ENCODE measurements at places on chromosomes 2 and 18.

- no peak for DNase-seq
These were observed 48.5 kb upstream of the ASPRV1 start for GRCh38 chr2:70009762-70010575.

GRCh38 chr2:167794554-167795255 is 452.7 kb downstream of the STK39 start:
- no peak for DNase-seq

DNA sequence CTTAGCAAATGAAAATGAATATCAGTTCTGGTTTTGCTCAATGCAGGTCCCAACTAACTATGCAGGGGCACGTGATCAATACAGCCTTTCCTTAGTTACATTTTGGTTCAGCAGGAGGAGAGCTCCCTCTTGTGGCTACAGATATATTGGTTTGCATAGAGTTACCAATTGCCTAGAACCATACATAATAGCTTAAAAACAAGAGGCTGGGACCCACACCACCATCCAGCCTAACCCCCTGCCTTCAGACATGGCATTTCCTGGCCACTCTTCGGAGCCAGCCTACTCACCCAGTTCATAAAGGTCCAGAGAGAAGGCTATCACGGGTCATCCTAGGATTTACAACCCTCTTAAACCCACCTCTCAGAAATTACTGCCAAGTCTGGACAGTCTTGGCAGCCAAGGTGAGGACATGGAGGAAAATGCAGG is 10.5 kb downstream of the CCDC93 start:
- peak; percentile 46 for DNase-seq

- DNase-seq, result no peak
These were observed 14.3 kb downstream of the SULT1C4 start for GRCh38 chr2:108392029-108392428.

DNA sequence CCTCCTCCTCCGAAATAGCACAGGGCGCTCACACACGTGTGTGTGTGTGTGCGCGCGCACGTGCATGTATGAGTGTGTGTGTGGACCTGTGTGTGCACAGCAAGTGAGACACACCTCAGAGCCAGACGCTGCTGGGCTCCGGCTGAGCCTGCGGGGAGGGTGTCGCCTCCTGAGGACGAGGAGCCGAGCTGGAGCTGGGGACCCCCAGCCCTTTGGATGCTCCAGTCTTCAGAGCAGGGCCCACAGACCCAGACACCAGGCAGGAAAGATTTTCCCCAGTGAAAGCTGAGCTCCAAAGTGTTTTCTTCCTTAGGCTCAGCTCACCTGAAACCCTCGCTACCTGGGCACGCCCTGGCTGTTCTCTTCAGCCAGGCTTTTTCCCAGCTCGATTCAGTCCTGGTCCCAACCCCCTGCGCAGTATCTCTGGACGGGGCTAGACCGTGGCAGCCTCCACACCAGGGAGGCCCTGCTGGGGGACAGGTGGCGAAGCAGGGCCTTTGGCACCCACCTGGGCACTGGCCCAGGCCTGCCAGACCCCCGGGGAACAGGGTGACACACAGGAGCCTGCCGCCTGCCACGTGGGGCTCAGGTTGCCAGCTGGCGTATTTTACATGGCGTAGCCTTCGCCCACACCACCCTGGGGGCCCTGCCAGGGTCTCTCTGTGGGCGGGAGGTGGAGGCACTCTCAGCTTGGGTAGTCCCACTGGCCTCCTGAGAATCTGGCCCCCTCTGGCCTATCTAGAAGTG is 36.2 kb downstream of the PDIA6 start:
- peak; percentile 50 for DNase-seq

DNA sequence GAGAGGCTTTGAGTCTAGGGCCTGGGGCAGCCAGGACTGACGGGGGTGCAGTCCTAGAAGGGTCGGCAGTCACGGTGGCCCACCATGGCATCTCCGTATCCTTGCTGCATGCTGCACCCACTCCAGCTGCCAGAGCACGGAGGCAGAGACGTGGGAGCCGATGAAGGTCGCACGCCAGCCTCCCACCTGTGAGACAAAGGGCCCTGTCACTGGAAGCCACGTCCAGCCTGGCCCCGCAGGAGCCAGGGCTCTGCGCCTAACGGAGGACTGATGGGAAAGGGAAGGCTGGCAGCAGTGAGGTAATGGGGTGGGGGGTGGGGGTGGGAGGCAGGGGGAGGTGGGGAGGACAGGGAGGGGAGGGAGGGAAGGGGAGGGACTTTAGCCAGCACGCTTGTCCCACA is 21.9 kb downstream of the ITM2C start:
- DNase-seq, result no peak

DNA sequence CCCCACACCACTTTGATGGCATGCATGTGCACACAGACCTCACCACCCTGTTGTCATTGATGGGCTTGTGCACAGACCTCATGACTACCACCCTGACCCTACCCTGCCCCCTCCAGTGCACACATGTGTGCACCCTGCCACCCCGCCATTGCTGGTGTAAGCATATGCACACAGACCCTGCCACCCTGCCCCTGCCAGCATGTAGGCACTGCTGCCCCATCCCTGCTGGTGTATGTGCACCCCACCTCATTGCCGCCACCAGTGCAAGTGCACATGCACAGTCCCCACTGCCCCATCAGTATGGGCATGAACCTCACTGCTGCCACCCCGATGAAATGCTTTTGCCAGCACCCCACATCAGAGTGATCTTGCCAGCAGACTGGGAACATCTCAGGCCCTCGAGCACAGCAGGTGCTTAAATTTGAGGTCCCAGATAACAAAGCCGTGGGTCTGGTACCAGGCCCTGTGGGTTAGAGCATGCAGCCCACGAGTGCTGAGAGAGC is 169.4 kb downstream of the EHBP1 start:
- no peak for DNase-seq

DNA sequence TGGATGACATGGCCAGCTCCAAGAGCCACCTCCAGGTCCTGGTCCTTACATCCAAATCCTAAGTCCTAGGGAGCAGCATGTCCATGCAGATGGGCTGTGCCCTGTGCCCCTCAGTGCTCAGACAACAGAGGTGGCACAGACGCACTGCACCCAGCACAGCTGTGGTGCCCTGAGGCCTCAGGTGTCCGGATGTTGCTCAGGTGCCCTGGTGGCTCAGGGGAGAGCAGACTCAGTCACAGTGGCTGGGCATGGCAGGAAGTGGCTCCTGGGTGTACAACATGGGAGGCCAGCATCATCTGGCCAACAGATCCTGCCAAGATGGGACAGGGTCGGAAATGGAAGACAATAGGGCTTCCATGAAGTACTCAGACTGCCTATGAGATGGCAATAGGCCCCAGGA is 50.1 kb downstream of the TIMM21 start:
- no peak for DNase-seq

DNA sequence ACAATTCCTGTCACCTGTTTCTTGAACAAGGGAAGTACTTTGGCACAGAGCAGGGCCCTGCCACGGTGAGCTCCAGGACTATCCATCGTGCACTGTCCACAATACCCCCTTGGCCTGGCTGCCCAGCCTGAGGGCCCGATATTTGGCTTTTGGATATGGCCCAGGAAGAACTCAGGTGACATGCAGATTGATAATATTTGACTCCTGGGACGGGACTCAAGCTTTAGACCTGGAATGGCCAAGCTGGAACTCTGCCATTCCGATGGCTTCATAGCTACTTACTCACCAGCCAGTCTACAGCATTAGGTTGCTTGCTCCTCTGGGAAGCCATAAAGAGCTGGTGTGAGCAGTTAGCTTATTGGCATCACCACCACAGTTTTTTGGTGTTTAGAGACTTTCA is 26.6 kb downstream of the EML6 start:
- DNase-seq, result no peak

- DNase-seq, result no peak
These were observed 44.5 kb downstream of the GREB1 start for GRCh38 chr2:11578081-11578948.

- DNase-seq, result no peak
These were observed 46.7 kb upstream of the GPR17 start for GRCh38 chr2:127599211-127599610.

DNA sequence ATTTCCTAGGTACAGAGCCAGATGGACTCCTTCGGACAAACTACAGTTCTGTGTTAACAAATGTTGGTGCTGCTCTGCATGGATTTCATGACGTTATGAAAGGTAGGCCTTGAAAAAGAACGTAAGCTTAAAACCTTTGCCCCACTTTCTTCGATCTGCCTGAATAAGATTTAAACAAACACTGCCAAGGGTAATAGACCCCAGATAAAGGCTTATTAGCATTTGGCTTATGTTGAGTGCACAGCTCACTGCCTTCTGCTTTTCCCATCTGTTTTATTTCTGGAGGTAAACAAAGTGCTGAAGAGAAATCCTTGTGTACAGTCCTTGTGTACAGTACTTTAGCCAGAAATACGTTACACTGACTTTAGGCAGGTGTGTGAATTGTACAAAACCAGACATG is 50.0 kb upstream of the STON1 start:
- DNase-seq, result no peak

DNA sequence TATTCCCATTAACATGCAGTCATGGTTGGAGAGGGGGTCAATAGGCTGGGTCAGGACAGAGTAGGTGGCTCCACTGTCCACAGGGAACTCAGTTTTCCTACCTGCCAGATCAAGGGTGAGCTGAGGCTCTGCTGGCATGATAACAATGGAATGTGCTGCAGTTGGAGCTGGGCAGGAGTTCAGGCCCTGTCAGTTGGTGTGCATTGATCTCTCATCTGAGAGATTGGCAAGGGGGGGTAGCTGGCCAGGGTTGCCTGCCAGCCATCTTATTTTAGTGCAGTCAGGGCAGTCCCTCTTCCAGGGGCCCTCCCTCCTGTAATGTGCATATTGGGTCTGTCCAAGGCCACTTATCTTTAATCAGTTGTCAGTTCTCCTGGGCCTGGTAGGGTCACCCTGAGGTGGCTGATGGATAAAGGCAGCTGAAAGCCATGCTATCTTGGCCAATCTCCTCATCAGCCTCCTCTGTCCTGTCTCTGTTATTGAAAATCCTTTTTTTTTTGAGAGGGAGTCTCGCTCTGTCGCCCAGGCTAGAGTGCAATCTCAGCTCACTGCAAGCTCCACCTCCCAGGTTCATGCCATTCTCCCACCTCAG is 38.1 kb upstream of the CCBE1 start:
- no peak for DNase-seq

- DNase-seq, result no peak
These were observed 93.7 kb upstream of the ZNF516 start for GRCh38 chr18:76588601-76589226.

DNA sequence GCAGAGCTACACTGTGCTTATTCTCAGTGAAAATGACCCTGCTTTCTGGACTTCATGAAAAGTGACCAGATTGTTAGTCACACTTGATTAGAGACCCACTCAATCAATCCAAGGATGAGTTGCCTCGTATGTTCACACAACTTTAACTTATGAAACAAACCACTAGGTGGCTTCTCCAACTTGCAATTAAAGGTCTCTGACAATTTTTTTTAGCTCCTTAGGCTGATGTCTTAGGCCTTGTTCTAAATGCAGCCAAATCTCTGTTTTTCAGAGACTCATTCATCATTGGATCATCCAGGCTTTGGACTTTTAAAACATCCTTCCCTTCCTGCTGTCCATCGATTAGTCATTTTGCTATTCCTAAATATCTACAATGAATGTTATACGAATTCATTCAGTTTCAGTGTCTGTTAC is 63.4 kb downstream of the MREG start:
- DNase-seq, result no peak

- DNase-seq, result no peak
These were observed 50.1 kb upstream of the IGFBP5 start for GRCh38 chr2:216745453-216745852.

- DNase-seq, result no peak
These were observed 1374.5 kb upstream of the NXPH2 start for GRCh38 chr2:140154706-140155105.

Data from tibial artery (tissue), 4 donors.